ENCODE measurements at places on chromosomes 11 and 22.

DNA sequence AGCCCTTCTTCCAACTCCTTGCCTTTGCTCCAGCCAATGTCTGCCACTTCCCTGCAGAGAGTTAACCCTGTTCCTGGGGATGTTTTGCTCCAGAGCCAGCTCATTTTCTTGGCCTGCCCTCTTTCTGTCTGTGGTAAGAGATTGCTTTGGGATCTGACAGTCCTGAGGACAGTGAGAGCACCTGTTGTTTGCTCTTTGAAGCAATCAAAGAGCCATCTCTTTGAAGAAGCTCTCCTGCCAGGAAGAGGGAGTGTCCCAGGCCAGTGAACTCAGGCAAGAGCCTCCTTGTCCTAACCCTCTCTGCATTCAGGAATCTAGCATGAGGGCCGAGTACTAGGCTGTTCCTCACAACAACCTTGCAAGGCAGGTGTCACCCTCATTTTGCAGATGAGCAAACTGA is 42.2 kb downstream of the TRAF6 start:
- no peak for DNase-seq

GRCh38 chr11:69642913-69643632 is 2.1 kb downstream of the CCND1 start:
- peak; percentile 74 for DNase-seq

GRCh38 chr11:72425053-72425980 is 9.0 kb downstream of the CLPB start:
- DNase-seq: no peak

- DNase-seq: no peak
Observed at GRCh38 chr11:119099711-119100110, 1.9 kb downstream of the DPAGT1 start.

DNA sequence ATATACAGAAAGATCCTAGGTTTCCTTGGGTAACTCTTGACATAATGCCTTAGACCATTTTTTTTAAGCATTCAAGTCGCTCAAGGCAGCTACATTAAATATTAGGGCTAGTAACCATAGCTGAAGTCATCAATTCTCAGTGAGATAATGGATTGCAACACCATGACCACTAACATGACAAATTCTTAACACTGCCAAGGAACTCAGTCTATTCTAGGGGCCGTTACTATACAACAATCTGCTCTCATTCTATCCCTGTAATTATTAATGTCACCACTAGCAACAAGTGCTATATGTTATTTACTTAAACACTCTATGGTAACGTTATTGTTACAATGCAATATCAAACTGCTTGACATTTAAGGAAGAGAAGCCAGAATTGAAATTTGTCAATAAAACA is 3.2 kb upstream of the STK33 start:
- DNase-seq: no peak

DNA sequence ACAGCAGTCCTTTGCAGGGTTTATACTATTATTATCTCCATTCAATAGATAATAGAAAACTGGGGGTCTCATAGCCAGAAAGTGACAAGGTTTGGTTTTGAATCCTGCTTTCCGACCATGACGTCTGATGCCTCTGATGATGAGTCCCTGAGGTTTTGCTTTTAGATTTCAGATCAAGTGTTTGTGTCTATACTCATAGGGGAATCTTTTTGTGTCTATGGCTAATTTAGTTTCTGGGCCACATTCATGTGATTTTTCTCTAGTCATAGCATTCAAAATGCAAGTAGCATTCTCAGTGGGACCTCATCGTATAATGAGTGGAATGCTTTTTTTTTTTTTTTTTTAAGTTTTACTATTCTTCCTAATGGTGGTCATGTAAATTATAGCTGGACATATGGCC is 72.9 kb downstream of the TNRC6B start:
- DNase-seq: no peak

- DNase-seq: no peak
Observed at GRCh38 chr11:94782446-94782845, 14.3 kb downstream of the AMOTL1 start.

GRCh38 chr11:69825941-69826340 is 6.7 kb upstream of the FGF3 start:
- DNase-seq: no peak
